ENCODE measurements at places on chromosomes 1 and 21.

GRCh38 chr1:145961425-145962156 lies 2.8 kb downstream of the ANKRD34A start:
- no peak for DNase-seq

GRCh38 chr1:217472915-217473314 lies 158.0 kb downstream of the GPATCH2 start:
- DNase-seq: no peak

GRCh38 chr1:235022981-235023710 lies 105.5 kb downstream of the TOMM20 start:
- DNase-seq: no peak

DNA sequence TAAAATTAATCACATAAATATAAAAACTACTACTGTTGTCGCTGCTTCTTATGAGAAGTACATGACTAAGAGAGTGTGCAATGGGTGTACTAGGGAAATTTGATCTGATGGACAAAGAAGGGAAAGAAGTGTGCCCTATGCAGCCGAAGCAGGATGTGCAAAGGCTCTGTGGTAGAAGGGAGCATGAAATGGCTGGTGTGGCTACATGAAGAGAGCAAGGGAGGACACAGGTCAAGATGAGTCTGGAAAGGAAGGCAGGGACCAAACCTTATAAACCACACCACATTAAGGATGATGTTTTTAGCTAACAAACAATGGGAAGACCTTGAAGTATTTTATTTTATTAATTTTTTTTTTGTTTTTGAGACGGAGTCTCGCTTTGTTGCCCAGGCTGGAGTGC lies 20.0 kb downstream of the MAB21L3 start:
- DNase-seq: no peak

GRCh38 chr21:27244352-27244751 lies 277.5 kb upstream of the ADAMTS5 start:
- no peak for DNase-seq

GRCh38 chr1:112515311-112516009 lies 6.7 kb downstream of the WNT2B start:
- DNase-seq: no peak

DNA sequence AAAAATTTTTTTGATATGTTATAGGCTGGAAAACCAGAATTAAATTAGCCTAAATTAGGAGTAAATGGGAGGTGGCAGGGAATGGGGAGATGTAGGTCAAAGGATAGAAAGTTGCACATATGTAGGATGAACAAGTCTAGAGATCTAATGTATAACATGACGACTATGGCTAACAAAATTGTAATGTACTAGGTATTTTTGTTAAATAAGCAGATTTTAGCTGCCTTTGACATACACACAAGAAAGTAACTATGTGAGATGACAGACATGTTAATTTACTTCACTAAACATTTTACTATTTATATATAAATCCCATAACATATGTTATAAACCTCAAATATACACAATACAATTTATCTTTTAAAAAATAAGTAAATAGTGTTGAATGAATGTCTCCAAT lies 30.2 kb upstream of the GLIS1 start:
- DNase-seq: no peak

- DNase-seq: no peak
Observed at GRCh38 chr1:29410476-29410875, 174.2 kb downstream of the PTPRU start.

DNA sequence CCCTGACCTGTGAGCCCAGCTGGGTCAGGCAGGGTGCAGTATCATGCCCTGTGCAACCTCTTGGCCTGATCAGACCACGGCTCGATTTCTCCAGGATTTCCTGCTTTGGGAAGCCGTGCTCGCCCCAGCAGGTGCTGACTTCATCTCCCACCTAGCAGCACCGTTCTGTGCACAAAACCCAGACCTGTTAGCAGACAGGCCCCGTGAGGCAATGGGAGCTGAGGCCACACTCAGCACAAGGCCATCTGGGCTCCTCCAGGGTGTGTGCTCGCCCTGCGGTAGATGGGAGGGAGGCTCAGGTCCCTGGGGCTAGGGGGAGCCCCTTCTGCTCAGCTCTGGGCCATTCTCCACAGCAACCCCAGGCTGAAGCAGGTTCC lies 29.6 kb downstream of the SLC19A1 start:
- no peak for DNase-seq

GRCh38 chr1:53238197-53239155 lies at the start of gene MAGOH:
MAGOH (minus strand) TSS chr1:53238518; CDS start chr1:53238448, 70 bp downstream.
- peak; percentile 93 for DNase-seq

GRCh38 chr1:175823406-175823805 lies 80.0 kb upstream of the TNR start:
- DNase-seq: no peak

- no peak for DNase-seq
Observed at GRCh38 chr1:100363831-100364230, 11.5 kb downstream of the CDC14A start.

DNA sequence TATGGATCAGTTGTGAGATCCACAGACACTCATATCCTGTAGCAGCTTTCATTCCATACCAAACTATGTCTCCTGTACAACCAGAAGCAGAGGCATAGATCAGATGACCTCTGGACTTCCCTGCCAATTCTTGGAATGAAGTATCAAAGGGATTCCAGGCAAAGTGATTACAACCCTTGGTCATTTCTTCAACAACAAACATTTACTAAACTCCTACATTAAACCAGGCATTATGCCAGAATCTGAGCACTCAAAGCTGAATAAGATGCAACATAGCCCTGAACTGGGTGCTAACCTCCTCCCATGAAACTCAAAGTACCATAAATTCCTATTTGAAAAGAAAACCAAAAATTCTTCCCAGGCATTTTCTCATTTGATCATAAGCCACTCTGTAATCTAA lies 121.2 kb upstream of the SGIP1 start:
- no peak for DNase-seq

DNA sequence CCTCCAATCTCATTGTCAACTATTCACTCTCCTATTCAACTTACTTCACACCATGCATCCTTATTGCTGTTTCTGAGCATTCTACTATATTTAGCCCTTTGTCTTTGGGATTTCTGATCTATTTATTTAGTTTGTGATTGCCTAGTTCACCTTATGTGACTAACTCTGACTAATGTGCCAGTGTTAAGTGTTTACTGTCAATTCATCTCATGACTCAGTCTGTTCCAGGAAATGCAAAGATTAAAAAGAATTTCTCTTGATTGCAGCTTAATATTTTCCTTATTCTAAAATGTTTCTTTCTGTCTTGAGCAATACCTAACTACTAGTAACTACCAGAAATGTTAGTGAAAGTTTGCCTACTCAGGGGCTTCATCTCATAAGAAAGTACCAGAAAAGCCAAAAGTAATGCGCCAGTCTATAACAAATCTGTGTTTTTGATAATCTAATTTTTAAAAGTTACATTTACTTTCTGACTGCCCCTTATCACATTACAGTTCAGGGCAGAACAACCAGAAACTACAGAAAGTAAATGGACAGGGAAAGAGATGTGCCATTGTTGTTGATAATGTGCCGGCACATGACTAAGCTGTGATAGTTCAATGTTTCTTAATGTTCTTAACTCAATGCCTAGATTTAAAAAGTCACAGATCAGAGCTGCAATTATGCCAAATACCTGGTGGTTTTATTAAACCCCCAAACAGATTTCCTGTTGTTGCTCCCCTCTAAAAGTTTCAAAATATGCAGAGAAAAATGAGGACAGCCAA lies 556.5 kb downstream of the PTBP2 start:
- DNase-seq: no peak

DNA sequence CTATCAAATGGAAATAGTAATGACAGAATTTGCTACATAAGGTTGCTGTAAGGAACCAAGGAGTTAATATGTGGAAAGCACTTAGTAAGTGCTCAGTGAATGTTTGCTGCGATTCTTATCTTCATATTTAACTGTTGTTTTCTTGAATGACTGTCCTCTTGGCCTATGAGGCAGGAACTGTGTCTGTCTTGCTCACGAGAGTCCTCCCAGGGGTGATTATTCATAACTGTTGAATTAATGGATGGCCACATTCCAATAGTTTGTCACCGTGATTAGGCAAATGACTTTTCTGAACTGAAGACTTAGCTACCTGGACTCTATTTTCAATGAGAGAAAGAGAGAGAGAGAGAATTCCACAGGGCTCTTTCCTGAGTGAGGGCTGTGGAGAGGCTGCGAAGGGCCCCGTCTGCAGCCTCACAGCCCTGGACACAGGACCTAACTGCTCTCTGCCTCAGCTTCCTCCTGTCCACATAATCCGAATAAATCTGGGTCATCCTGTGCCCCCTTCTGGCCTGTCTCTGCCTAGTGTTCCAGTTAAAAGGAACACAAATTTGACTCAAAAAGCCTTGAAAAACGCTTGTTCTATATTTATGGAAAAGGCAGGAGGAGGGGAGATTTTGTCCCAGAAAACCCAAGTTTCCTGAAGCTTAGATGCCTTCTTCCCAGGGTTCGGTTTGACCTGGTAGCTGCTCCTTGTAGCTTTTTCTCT lies 8.5 kb downstream of the EDN2 start:
- DNase-seq: no peak

GRCh38 chr1:82950606-82951200 lies 1048.2 kb downstream of the TTLL7 start:
- DNase-seq: no peak

GRCh38 chr21:17578162-17578561 lies 34.5 kb downstream of the BTG3 start:
- DNase-seq: no peak

- DNase-seq: no peak
Observed at GRCh38 chr1:154434346-154435085, 29.4 kb downstream of the IL6R start.

GRCh38 chr21:36288651-36289243 lies 31.2 kb upstream of the MORC3 start:
- no peak for DNase-seq

- DNase-seq: no peak
Observed at GRCh38 chr1:174239541-174239940, 80.2 kb downstream of the RABGAP1L start.

GRCh38 chr1:6634371-6635052 lies 9.8 kb downstream of the THAP3 start:
- DNase-seq: peak; percentile 34

- no peak for DNase-seq
Observed at GRCh38 chr1:70536708-70537366, 125.8 kb downstream of the CTH start.

GRCh38 chr1:196400478-196401451 lies 207.5 kb downstream of the KCNT2 start:
- DNase-seq: no peak

GRCh38 chr1:216034506-216034905 lies 388.7 kb downstream of the USH2A start:
- no peak for DNase-seq

Data from stimulated activated CD4-positive, alpha-beta T cell treated with anti-CD3 and anti-CD28 coated beads, Interleukin-12 subunit alpha, Interleukin-12 subunit beta, amount 100 ng/mL, for 48 hours (primary cell).